ENCODE measurements at places on chromosomes 5 and 9. TPM values are rescaled to one million over a fixed set of nuclear protein-coding genes. Genes with fewer than 3 reads are reported as not detected.
A peak's percentile ranks its signal among the peaks of the same experiment; 100 is the strongest.

The NMUR2 gene
- polyA plus RNA-seq, result not detected

The IFNA13 gene
- polyA plus RNA-seq, result not detected

The TXNDC8 gene
- not detected for polyA plus RNA-seq

The TAF11L5 gene
- polyA plus RNA-seq, result not detected

The CARTPT gene
- polyA plus RNA-seq, result not detected

The DAPK1 gene
- polyA plus RNA-seq, result 0.48 TPM

The PCDHA9 gene
- polyA plus RNA-seq, result not detected

The PCDHGA12 gene
- not detected for polyA plus RNA-seq

DNA sequence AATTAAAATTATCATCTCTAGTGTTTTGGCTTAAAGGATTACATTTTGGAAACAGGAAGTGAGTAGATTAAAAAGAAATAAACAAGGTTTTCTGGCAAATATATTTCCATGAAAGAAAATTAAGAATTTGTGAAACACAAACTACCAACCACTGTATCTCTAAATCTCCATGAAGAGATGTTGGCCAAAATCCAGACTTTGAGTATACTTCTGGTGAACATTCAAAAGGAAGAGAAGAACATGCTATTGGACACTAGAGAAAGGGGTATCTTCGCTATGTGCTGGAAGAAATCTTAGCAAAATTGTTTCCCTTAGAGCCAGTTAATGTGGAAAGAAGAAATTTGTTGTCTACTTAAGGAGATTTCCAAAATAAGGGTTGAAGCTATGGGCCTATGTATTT is 710.4 kb upstream of the CTNND2 start:
- no peak overlapping the region for H3K4me3 ChIP-seq
- H3K27me3 ChIP-seq, result no peaks in the 10 kb centered on the region
- no peaks in the 10 kb centered on the region for H3K4me1 ChIP-seq
- no peak for DNase-seq

DNA sequence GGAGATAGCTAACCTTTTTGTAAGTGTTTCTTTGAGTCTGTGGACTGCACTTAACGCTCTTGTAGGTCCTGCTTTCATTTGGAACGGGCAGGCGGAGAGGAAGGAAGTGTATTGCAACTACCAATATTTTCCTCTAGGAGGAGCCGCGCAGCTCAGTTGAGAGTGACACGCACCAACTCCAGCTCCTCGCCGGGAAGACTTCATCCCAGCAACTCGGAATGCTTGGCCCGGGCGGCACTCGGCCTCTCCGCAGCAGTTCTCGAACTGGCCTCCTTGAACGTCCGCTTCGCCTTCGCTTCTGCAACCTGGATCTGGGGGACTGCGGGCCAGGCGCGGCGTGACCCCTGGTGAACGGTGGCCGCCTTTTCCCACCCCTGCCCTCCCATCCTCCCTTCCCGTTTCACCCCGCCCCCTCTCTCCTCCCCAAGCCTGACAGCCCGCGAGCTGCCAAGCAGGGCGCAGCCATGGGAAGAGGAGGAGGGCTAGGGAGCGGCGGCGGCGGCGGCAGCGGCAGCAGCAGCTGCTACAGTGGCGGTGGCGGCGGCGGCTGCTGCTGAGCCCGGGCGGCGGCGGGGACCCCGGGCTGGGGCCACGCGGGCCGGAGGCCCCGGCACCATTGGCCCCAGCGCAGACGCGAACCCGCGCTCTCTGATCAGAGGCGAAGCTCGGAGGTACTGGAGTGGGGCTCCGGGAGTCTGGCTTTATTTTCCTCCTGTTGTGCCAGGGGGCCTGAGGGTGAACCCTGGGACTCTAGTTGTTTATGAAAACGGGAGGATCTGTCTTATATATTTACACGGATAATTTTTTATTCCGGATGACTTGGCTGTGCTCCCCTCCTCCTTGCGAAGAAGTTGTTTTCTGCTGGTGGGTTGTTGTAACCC is at the start of gene GHR:
GHR (plus strand) TSS at position 155 of the 881 bp plus-strand sequence. CDS start 142,436 bp downstream, outside the sequence.
- H3K27me3 ChIP-seq, result no peaks in the 10 kb centered on the region
- H3K4me1 ChIP-seq, result no peaks in the 10 kb centered on the region
- H3K4me3 ChIP-seq, result no peak within 1 kb of the TSS
- H3K36me3 ChIP-seq, result no peaks in the 10 kb centered on the region
- no peak for DNase-seq

- H3K4me1 ChIP-seq, result no peaks in the 10 kb centered on the region
- no peaks in the 10 kb centered on the region for H3K36me3 ChIP-seq
- H3K27me3 ChIP-seq, result no peaks in the 10 kb centered on the region
- no peak overlapping the region for H3K4me3 ChIP-seq
Measured at GRCh38 chr9:5482194-5482593, 28.1 kb upstream of the PDCD1LG2 start.

- H3K4me3 ChIP-seq, result no peak overlapping the region
- no peak overlapping the region for H3K27ac ChIP-seq
- no peak for DNase-seq
Measured at GRCh38 chr5:154901276-154901675, 36.7 kb downstream of the GEMIN5 start.

- H3K36me3 ChIP-seq, result no peaks in the 10 kb centered on the region
- H3K4me1 ChIP-seq, result no peaks in the 10 kb centered on the region
- no peaks in the 10 kb centered on the region for H3K27me3 ChIP-seq
Measured at GRCh38 chr5:134026521-134027287, 21.9 kb upstream of the VDAC1 start.

DNA sequence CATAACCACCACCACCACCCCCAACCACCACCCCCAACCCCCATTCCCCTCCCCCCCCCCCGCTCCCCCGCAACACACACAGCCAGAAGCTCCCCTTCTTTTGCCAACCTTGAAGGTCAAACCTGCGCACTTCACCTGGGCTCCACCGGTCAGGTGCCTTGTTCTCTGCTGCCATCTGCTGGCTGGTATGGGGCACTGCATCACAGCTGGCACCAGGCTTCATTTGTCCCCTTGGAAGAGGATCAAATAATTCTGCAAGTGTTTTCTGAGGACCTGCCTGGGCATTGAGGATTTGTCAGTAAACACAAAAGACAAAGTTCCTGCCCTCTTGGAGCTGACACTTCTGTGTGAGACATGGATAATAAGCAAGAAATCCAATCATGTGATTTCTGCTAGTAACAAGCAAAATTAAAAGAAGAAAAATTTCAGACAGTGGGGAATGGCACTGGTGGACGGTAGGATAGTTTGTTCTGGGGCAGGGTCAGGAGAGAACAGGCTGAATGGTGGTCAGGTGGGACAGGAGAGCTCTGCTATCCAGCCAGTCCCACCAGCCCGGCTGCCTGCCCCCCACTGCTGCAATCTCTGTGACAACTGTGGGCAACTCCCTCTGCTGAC is 55.6 kb upstream of the LMX1B start:
- H3K4me1 ChIP-seq, result no peaks in the 10 kb centered on the region
- no peaks in the 10 kb centered on the region for H3K36me3 ChIP-seq
- no peak overlapping the region for H3K4me3 ChIP-seq
- H3K27ac ChIP-seq, result no peak overlapping the region

DNA sequence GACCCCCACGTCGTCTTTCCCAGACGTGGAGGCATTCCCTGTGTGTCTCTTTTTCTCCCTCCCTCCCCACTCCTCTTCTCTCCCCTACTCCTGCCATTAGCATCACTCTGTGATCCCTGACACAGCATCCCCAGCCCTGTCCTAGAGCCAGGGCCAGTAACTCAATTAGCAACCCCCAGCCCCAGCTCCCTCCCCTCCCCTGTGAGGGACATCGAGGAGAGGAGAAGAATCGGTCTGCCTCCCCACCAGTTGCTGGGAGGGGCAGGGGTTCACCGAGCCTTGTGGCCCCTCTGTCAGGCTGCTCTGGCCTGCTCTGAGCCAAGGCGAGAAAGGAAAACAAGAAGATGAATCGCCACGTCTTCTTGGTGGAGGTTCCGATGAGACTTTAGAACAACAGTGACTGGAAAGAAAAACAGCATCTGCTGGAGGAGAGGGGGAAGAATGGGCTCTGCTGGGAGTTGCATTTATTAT is 123.1 kb downstream of the PAPPA start:
- H3K36me3 ChIP-seq, result no peaks in the 10 kb centered on the region
- no peaks in the 10 kb centered on the region for H3K4me1 ChIP-seq
- peaks cover 4% of the 10 kb centered on the region for H3K27me3 ChIP-seq
- no peak overlapping the region for H3K4me3 ChIP-seq

- H3K27ac ChIP-seq, result no peak overlapping the region
- DNase-seq, result no peak
- H3K27me3 ChIP-seq, result no peaks in the 10 kb centered on the region
- no peak overlapping the region for H3K4me3 ChIP-seq
- no peaks in the 10 kb centered on the region for H3K4me1 ChIP-seq
Measured at GRCh38 chr5:5026409-5026785, 113.7 kb upstream of the ADAMTS16 start.

DNA sequence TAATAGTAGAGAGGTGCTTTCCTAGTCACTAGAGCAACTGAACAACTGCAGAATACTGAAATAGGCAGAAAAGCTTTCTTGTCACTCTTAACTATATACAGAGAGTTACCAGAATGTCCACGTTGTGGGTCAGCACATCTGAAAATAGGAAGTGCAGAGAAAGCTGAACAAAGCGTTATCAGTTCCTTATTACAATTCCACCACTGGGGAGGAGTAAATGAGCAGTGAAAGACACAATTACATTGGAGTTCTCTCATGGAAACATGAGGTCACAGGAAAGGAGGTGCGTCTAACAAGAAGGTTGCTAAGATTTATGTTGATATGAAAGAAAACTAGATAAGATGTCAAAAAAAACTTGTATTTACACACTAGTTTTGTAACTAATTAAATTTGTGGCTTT is 461.9 kb upstream of the COX7C start:
- no peaks in the 10 kb centered on the region for H3K4me1 ChIP-seq
- H3K27ac ChIP-seq, result no peak overlapping the region
- no peaks in the 10 kb centered on the region for H3K27me3 ChIP-seq
- DNase-seq, result no peak
- H3K4me3 ChIP-seq, result no peak overlapping the region
- no peaks in the 10 kb centered on the region for H3K36me3 ChIP-seq

DNA sequence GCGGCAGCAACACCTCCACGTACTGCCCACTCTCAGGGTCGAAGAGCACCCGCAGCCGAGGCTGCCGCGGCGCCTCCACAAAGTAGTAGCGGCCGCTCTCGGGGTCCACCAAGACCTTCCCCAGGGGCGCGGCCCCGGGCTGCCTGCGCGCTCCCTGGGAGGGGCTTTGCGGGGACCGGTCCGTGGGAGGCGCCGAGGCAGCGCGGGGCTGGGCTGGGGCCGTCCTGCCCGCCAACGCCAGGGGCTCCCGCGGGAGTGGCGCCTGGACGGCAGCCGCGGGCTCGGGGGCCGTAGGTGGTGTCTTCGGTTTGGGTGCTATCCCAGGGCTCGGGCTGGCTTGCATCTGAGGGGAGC is 2.6 kb upstream of the MZB1 start:
- H3K4me1 ChIP-seq, result peaks cover 34% of the 10 kb centered on the region
- peaks cover 6% of the 10 kb centered on the region for H3K36me3 ChIP-seq
- H3K27me3 ChIP-seq, result no peaks in the 10 kb centered on the region
- no peak overlapping the region for H3K27ac ChIP-seq
- no peak for DNase-seq
- H3K4me3 ChIP-seq, result peak overlapping the region; percentile 76

DNA sequence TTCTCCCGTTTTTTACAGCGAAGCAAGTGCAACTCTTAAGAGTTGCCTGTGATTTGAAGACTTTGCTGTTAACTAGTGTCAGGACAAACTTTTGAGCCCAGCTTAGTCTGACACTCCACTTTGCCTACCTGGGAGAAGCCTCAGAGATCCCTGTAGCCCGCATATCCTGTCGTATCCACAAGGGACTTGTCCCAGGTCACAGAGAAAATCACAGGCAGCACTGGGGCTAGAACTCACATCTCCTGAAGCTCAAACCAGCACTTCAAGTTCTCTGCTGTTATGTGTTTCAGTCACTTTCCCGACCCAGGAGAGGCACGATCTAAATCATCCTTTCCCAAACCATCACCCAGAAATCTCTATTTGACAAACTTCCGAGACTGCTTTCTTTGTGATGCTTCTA is 584.5 kb downstream of the ACTL7B start:
- no peak overlapping the region for H3K4me3 ChIP-seq
- DNase-seq, result no peak
- H3K4me1 ChIP-seq, result no peaks in the 10 kb centered on the region

DNA sequence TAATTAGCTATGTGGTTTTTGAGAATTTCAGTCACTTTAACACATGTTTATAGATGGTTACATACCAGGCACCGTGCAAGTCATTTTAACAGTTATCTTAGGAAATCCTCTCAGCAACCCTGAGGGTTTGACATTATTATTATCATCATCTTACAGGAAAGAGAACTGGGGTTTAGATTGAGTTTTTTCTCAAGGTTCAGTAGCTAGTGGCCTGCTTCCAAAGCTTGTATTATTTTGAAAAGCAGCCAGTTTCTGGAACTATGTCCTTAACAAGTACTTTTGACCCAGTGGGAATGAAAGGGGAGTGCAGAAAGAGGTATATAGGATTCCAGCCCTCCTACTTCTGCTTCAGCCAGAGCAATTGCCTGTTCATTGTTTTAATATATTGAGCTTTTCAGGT is 157.5 kb downstream of the COMMD10 start:
- no peaks in the 10 kb centered on the region for H3K4me1 ChIP-seq
- H3K27me3 ChIP-seq, result no peaks in the 10 kb centered on the region
- no peak overlapping the region for H3K4me3 ChIP-seq
- H3K36me3 ChIP-seq, result no peaks in the 10 kb centered on the region

- H3K27me3 ChIP-seq, result no peaks in the 10 kb centered on the region
- H3K36me3 ChIP-seq, result no peaks in the 10 kb centered on the region
- no peak overlapping the region for H3K27ac ChIP-seq
- DNase-seq, result no peak
- no peak overlapping the region for H3K4me3 ChIP-seq
Measured at GRCh38 chr9:107251756-107252322, 31.2 kb upstream of the RAD23B start.

- no peak overlapping the region for H3K4me3 ChIP-seq
- H3K27ac ChIP-seq, result no peak overlapping the region
- no peaks in the 10 kb centered on the region for H3K36me3 ChIP-seq
- no peaks in the 10 kb centered on the region for H3K27me3 ChIP-seq
- H3K4me1 ChIP-seq, result no peaks in the 10 kb centered on the region
- DNase-seq, result no peak
Measured at GRCh38 chr5:159642379-159642778, 273.9 kb upstream of the ADRA1B start.

Measured in naive thymus-derived CD4-positive, alpha-beta T cell (primary cell).